ENCODE measurements at places on chromosomes 6 and 20. TPM values are rescaled to one million over a fixed set of nuclear protein-coding genes. Genes with fewer than 3 reads are reported as not detected.
A peak's percentile ranks its signal among the peaks of the same experiment; 100 is the strongest.

DNA sequence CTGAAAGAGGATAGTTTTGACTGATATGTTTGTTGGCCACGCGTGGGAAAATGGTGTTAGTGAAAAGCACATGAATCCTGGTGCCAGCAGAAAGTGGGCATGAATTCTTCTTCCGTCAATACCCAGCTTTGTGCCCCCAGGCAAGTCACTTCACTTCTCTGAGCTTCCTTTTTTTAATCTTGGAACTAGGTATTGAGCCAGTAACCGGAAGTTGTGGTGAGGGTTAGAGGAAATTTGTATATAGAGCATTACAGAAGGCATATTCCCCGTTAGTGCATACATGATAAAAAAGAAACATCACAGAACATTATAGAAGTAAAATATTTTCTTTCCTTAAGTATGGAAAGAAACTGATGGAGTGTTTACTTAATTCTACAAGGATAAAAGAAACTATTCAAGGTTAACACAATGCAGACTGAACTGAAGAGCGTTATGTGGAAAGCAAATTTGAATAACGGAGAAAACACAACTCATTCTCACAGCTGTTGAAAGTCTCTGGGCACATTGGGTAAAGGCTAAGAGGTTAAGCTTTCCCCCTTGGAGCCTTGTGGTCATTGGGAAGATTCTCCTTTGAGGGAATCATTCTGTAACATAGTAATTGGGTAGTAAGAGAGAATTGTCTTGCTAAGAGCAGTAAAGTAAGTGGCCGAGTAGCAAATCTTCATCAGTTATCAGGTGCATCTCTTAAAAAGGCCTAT is 223.1 kb downstream of the BCAS1 start:
- no peaks in the 10 kb centered on the region for H3K27me3 ChIP-seq
- no peak overlapping the region for H3K27ac ChIP-seq

Gene PRKN
- total RNA-seq, result 9.0 TPM

DNA sequence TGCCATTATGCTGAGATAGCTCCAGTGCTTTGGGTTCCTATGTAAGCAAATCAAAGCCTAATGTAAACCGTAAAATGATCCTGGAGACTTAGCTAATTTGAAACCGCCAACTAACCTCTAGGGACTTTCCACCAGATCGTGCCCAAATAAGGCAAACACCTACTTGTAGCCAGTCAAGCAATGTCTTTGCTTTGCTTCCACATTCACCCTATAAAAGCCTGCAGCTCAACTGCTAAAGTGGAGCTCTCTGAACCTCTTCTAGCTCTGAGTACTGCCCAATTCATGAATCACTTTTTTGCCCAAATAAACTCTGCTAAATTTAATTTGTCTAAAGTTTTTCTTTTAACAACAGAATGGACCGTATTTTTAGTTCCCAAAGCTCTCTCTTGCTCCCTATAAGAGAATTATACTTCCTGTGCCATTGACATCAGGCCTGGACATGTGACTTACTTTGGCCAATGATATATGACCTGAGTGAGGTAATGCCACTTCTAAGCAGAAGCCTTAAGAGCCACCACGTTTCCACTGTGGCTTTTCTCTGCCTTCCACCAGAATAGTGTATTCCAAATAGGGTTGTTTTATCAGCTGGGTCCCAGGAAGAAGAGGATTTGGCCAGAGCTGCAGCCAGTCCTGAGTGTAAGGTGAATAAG is 34.8 kb upstream of the PSMF1 start:
- no peak overlapping the region for H3K4me3 ChIP-seq
- no peaks in the 10 kb centered on the region for H3K27me3 ChIP-seq
- no peak for DNase-seq
- H3K27ac ChIP-seq, result no peak overlapping the region
- H3K4me1 ChIP-seq, result no peaks in the 10 kb centered on the region
- no peaks in the 10 kb centered on the region for H3K36me3 ChIP-seq

- no peaks in the 10 kb centered on the region for H3K4me1 ChIP-seq
- H3K36me3 ChIP-seq, result no peaks in the 10 kb centered on the region
- no peaks in the 10 kb centered on the region for H3K27me3 ChIP-seq
- no peak for DNase-seq
These were observed 115.6 kb upstream of the FAM83B start for GRCh38 chr6:54730767-54731630.

DNA sequence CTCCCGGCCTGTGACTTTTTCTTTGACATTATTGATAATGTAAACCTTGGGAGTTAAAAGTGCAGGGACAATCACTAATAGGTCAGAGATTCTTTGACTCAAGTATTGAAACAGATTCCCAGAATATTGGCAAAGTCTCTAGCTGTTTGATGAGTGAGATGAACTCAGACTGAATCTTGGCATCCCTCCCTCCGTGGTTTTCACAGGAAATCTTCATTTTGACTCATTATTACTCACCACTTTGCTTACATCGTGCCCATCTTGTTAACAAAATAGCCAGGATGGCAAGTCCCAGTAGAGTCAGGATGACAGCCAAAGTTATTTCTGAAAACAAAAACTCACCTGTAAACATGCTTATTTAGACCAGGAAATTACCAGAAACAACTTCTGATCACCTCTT is 2.0 kb downstream of the TSBP1 start:
- no peaks in the 10 kb centered on the region for H3K4me1 ChIP-seq
- no peak for DNase-seq
- H3K27ac ChIP-seq, result no peak overlapping the region
- H3K27me3 ChIP-seq, result no peaks in the 10 kb centered on the region
- H3K4me3 ChIP-seq, result no peak overlapping the region
- H3K36me3 ChIP-seq, result no peaks in the 10 kb centered on the region

GRCh38 chr6:160160929-160161646 is 39.5 kb downstream of the SLC22A1 start:
- H3K36me3 ChIP-seq, result no peaks in the 10 kb centered on the region
- DNase-seq, result no peak
- H3K4me1 ChIP-seq, result no peaks in the 10 kb centered on the region
- no peak overlapping the region for H3K27ac ChIP-seq

- no peaks in the 10 kb centered on the region for H3K4me1 ChIP-seq
- no peak overlapping the region for H3K4me3 ChIP-seq
- no peak for DNase-seq
- H3K27ac ChIP-seq, result no peak overlapping the region
- no peaks in the 10 kb centered on the region for H3K27me3 ChIP-seq
- no peaks in the 10 kb centered on the region for H3K36me3 ChIP-seq
These were observed 33.3 kb downstream of the PTPRK start for GRCh38 chr6:128487055-128487454.

Gene PDE7B
- 6.9 TPM for total RNA-seq

GRCh38 chr20:63967330-63968135 is 2.2 kb downstream of the ZNF512B start:
- peak; percentile 70 for DNase-seq
- H3K4me3 ChIP-seq, result no peak overlapping the region
- no peak overlapping the region for H3K27ac ChIP-seq
- no peaks in the 10 kb centered on the region for H3K27me3 ChIP-seq
- H3K4me1 ChIP-seq, result no peaks in the 10 kb centered on the region

GRCh38 chr20:45407067-45407745 is 883 bp upstream of the DBNDD2 start:
- no peaks in the 10 kb centered on the region for H3K27me3 ChIP-seq
- peak overlapping the region; percentile 95 for H3K27ac ChIP-seq
- H3K4me1 ChIP-seq, result peaks cover 9% of the 10 kb centered on the region
- peak; percentile 89 for DNase-seq

Gene ARHGAP18
- total RNA-seq, result 24.4 TPM

Gene CCHCR1
- total RNA-seq, result 23.2 TPM

Gene RSPH9
- total RNA-seq, result 0.75 TPM

- H3K27ac ChIP-seq, result no peak overlapping the region
- H3K4me3 ChIP-seq, result no peak overlapping the region
- H3K36me3 ChIP-seq, result no peaks in the 10 kb centered on the region
- DNase-seq, result no peak
- no peaks in the 10 kb centered on the region for H3K4me1 ChIP-seq
- H3K27me3 ChIP-seq, result no peaks in the 10 kb centered on the region
These were observed 29.6 kb downstream of the MLIP start for GRCh38 chr6:54140811-54141210.

GRCh38 chr6:102820098-102820497 is 1426.6 kb downstream of the GRIK2 start:
- DNase-seq, result no peak
- H3K36me3 ChIP-seq, result no peaks in the 10 kb centered on the region
- H3K27me3 ChIP-seq, result no peaks in the 10 kb centered on the region
- H3K4me1 ChIP-seq, result no peaks in the 10 kb centered on the region
- H3K27ac ChIP-seq, result no peak overlapping the region
- H3K4me3 ChIP-seq, result no peak overlapping the region

Gene BTN1A1
- total RNA-seq, result not detected

GRCh38 chr6:68054756-68055155 is 580.3 kb upstream of the ADGRB3 start:
- H3K4me1 ChIP-seq, result no peaks in the 10 kb centered on the region
- H3K27ac ChIP-seq, result no peak overlapping the region
- no peak overlapping the region for H3K4me3 ChIP-seq

Gene BMP7
- total RNA-seq, result 0.52 TPM

GRCh38 chr6:24761193-24761835 is 13.4 kb upstream of the GMNN start:
- H3K27ac ChIP-seq, result no peak overlapping the region
- no peak for DNase-seq
- H3K36me3 ChIP-seq, result no peaks in the 10 kb centered on the region
- no peaks in the 10 kb centered on the region for H3K27me3 ChIP-seq
- no peak overlapping the region for H3K4me3 ChIP-seq
- no peaks in the 10 kb centered on the region for H3K4me1 ChIP-seq

- no peaks in the 10 kb centered on the region for H3K27me3 ChIP-seq
- no peaks in the 10 kb centered on the region for H3K36me3 ChIP-seq
- H3K4me3 ChIP-seq, result no peak overlapping the region
- H3K4me1 ChIP-seq, result peaks cover 4% of the 10 kb centered on the region
These were observed 202.3 kb downstream of the THBS2 start for GRCh38 chr6:169051371-169051770.

Gene TNFRSF6B
- total RNA-seq, result 5.9 TPM

Gene CLPSL2
- total RNA-seq, result not detected

DNA sequence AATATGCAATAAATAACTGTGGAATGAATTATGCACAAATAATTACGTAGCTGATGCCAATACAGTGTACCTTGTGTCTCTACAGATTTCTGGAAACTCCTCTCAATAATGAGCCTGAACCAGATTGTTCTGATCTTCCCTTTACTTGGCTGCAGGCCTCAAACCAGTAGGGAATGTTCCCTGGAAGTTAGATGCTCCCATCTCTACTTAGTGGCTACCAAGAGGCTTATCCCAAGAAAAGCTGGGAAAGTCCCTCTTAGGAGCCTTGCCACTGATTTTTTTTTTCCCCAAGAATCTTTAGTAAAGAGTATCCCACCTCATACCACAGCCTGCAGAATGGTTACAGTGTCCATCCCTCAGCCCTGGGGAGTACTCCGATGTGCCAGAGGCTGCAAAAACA is 702.1 kb downstream of the RFPL4B start:
- H3K4me3 ChIP-seq, result no peak overlapping the region
- no peaks in the 10 kb centered on the region for H3K36me3 ChIP-seq
- H3K27me3 ChIP-seq, result no peaks in the 10 kb centered on the region
- H3K27ac ChIP-seq, result no peak overlapping the region

- no peak overlapping the region for H3K4me3 ChIP-seq
- peaks cover 2% of the 10 kb centered on the region for H3K4me1 ChIP-seq
- no peaks in the 10 kb centered on the region for H3K27me3 ChIP-seq
- peak overlapping the region; percentile 52 for H3K27ac ChIP-seq
- no peaks in the 10 kb centered on the region for H3K36me3 ChIP-seq
- DNase-seq, result no peak
These were observed 11.3 kb downstream of the NT5E start for GRCh38 chr6:85460921-85461797.

DNA sequence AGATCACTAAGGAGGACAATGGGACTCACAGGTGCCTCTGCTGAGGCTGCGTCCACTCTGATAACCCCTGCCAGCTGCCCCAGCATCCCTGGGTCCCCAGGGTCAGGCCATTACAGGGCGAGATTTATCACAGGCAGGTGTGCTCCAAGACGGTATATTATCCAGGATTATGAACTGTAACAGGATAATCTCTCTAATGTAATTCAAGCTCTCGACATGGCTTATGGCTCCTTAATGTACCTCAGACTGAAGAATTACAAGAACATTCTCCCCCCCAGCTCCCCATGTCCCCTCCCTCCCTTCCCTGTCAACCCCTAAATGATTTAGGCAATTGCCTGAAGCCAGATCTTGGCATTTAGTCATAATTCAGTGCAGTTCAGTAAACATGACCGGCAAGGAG is 86.8 kb downstream of the NCR2 start:
- no peak overlapping the region for H3K4me3 ChIP-seq
- no peaks in the 10 kb centered on the region for H3K27me3 ChIP-seq
- no peaks in the 10 kb centered on the region for H3K4me1 ChIP-seq
- no peaks in the 10 kb centered on the region for H3K36me3 ChIP-seq

DNA sequence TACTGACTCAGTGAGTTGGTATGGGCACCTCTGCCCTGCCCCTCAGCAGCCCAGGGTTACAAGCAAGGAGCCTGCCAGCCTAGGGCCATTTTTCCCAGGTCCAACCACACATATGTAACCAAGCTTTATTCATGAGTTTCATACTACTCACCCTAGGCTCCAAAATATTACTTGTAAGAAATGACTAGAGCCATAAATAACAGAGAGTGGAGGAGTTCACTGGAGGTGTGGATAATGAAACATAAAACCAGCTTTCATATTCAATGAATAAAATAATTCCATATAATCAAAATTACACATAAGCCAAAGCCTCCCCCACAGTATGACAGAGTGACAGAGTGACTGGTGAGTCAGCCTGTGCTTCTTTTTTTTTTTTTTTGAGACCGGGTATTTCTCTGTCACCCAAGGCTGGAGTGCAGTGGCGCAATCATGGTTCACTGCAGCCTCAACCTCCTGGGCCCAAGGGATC is 229.8 kb upstream of the SASH1 start:
- H3K4me1 ChIP-seq, result no peaks in the 10 kb centered on the region
- H3K27ac ChIP-seq, result no peak overlapping the region
- DNase-seq, result no peak

- no peak for DNase-seq
- H3K27ac ChIP-seq, result no peak overlapping the region
- no peaks in the 10 kb centered on the region for H3K36me3 ChIP-seq
These were observed 16.7 kb upstream of the E2F1 start for GRCh38 chr20:33702861-33703260.

Gene EPB41L2
- total RNA-seq, result 340 TPM

Gene ERVFRD-1
- total RNA-seq, result not detected
